ENCODE measurements at places on chromosomes 3 and 15. TPM values are rescaled to one million over a fixed set of nuclear protein-coding genes. Genes with fewer than 3 reads are reported as not detected.

DNA sequence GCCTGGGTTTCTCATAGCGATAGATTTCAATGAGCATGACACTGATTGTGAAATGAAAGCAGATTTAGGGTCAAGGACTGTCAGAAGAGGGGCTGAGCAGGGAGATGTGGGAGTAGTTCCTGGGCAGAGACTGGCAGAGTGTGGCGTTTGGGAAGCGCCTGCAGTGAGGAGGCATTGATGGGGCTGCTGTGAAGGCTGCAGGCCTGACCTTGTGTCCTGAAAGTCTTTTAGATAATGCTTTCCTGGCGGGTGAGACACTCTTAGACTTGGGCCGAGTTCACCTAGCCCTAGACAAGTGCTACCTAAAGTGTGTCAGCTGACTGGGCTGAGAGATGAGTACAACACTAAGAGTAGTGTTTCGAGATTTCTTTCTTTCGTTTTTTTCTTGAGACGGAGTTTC is 20.7 kb downstream of the USP13 start:
- peaks cover 35% of the 10 kb centered on the region for H3K4me1 ChIP-seq
- H3K4me3 ChIP-seq: no peak overlapping the region

DNA sequence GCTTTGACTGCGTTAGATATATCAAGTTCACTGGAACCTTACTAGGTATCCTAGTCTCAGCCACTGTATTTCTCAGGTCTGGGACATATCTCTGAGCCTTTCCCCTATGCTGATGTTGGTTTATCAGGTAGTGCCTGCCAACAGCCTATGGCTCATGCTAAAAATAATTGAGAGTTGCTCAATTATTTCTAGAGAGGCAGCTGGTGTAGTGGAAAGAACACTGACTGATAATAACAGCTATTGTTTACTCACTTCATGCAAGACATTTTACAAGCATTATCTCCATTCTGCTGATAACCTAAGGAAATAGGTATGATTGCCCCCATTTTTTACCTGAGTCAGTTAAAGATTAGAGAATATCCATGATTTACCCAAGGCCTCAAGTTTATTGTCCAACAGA is 231.4 kb downstream of the LRRN1 start:
- no peak for DNase-seq
- no peaks in the 10 kb centered on the region for H3K36me3 ChIP-seq
- peaks cover 13% of the 10 kb centered on the region for H3K27me3 ChIP-seq
- peaks cover under 1% of the 10 kb centered on the region for H3K4me1 ChIP-seq
- H3K4me3 ChIP-seq: no peak overlapping the region

DNA sequence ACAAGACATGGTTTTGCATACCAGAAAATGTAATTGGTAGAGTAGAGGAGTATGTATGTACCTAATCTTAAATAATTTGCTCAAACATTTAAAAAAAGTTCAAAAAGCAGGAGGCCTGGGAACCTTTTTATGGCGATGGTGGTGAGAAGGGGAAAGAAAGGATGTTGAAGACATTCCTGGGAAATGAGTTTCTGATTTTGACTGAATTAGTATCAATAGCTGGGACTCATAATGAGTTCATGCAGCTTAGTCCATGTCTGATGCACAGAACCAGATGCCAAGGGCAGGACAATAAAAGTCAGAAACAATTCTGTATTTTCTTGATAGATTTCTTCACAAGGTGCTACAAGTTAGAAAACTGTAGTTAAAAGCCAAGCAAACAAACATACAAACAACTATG is 395.3 kb downstream of the GAP43 start:
- no peak overlapping the region for H3K4me3 ChIP-seq
- peaks cover 13% of the 10 kb centered on the region for H3K4me1 ChIP-seq
- no peaks in the 10 kb centered on the region for H3K36me3 ChIP-seq
- no peaks in the 10 kb centered on the region for H3K27me3 ChIP-seq
- no peak overlapping the region for H3K27ac ChIP-seq
- no peak for DNase-seq

DNA sequence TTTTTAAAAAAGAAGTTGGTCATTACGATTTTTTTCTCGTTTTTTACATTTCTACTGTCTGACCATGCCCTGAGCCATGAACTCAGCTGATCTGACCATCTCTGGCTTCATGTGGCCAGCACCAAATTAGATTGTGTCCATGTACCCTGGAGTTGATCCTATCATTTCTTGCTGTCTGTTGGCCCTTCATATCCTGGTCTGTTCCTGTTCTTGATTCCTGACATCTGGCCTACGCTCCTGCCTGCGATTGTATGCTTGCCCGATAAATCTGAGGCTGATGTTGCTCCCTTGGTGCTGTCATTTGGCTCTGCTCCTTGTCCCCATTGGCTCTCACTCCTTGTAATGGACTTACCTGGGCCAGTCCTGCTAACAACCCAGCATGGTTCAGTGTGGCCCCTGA is 89.8 kb upstream of the IGSF10 start:
- no peak for DNase-seq
- H3K36me3 ChIP-seq: no peaks in the 10 kb centered on the region
- H3K27me3 ChIP-seq: no peaks in the 10 kb centered on the region
- no peak overlapping the region for H3K4me3 ChIP-seq

Gene SERPINI2
- total RNA-seq: 0.86 TPM

Data from neural crest cell (in vitro differentiated cells).